ENCODE measurements at places on chromosomes 3 and 15.

- no peak for DNase-seq
Observed at GRCh38 chr3:43786102-43786501, 95.4 kb downstream of the ABHD5 start.

DNA sequence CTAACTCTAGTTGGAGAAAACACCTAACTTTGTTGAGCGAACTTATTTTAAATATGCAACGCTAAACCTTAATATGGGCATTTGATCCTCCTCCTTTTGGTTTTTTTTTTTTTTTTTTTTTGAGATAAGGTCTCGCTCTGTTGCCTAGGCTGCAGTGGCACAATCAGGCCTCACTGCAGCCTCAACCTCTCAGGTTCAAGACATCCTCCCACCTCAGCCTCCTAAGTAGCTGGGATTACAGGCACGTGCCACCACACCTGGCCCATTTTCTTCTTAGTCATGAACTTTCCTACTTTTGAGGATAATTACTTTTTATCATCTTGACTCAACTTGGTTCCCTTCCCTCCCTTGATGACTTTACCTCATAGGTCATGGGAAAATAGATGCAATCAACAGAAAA is 3.9 kb downstream of the NUSAP1 start:
- no peak for DNase-seq

GRCh38 chr15:97867870-97868269 is 92.6 kb upstream of the ARRDC4 start:
- DNase-seq = no peak

DNA sequence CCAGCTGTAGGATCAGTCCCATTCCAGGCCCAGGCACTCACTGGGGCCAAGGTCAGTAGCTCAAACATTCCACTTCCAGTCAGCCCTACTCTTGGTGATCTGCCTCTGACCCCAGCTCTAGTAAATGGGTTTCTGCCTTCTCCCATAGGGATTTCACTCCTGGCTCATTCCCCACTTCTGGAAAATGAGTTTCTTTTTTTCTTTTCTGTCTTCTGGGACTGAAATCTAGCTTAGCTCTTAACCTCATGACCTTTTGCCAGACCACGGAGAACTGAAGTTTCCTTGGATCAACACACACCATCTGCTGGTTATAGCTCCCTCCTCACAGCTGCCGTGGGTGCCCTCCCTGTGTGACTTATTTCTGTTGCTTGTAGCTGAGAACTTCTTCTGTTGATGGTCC is 21.3 kb downstream of the MME start:
- no peak for DNase-seq

- no peak for DNase-seq
Observed at GRCh38 chr3:101900316-101900715, 51.0 kb downstream of the NFKBIZ start.

DNA sequence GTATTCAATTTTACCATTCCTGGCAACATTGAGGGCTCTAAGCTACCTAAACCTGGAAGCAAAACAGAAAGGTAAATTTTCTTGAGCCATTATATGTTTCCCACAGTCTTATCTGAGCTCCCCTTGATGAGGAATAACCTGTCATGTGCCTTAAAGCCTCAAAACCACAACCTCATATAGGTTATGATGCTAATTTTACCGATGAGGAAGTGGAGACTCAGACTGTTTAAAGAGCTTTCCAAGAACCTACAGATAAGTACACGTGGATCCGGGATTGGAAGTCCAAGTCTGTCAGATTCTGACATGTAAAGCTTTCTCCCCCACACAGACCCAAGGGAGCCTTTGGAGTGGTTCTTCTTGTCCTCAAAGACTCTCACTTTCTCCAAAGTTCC is 140.5 kb downstream of the SEMA6D start:
- DNase-seq = no peak

- DNase-seq = no peak
Observed at GRCh38 chr15:62976301-62976881, 66.2 kb upstream of the TPM1 start.

GRCh38 chr3:9503283-9503682 is 50.3 kb downstream of the LHFPL4 start:
- peak; percentile 61 for DNase-seq

- DNase-seq = no peak
Observed at GRCh38 chr3:74129056-74129455, 485.4 kb downstream of the CNTN3 start.

GRCh38 chr15:28897861-28898585 is 12.2 kb downstream of the APBA2 start:
- no peak for DNase-seq

Measured in RWPE1 (cell line).